T-helper 1 cell treated with Interleukin-12 subunit alpha and Interleukin-12 subunit beta and Interleukin-4 antibody, amounts not matched to agents 30 ng/mL and 1 ng/mL, for 36 hours (primary cell): ENCODE measurements at places on chromosomes 7 and 10. TPM values are rescaled to one million over a fixed set of nuclear protein-coding genes. Genes with fewer than 3 reads are reported as not detected.

Gene ADAM22
- total RNA-seq = 1.2 TPM in 2 replicates

Gene ADRA2A
- total RNA-seq = not detected in 2 replicates

Gene PPP1R9A
- not detected in 2 replicates for total RNA-seq

Gene SUGCT
- 0.54 TPM in 1 of 2 replicates, not detected in the other for total RNA-seq

Gene FBXL13
- total RNA-seq = 0.29 and 0.78 TPM in 2 replicates

Gene EGFR
- not detected in 2 replicates for total RNA-seq

Gene ATRNL1
- total RNA-seq = 0.22 and 0.29 TPM in 2 replicates

Gene FAM24B
- 11.8 and 14.2 TPM in 2 replicates for total RNA-seq

Gene MALRD1
- not detected in 2 replicates for total RNA-seq

Gene C10orf90
- not detected in 2 replicates for total RNA-seq

Gene FAM241B
- total RNA-seq = 9.9 and 10.0 TPM in 2 replicates

Gene KCNIP2
- 2.8 and 3.4 TPM in 2 replicates for total RNA-seq

Gene STAG3
- 33.0 and 38.3 TPM in 2 replicates for total RNA-seq

Gene NKX1-2
- not detected in 2 replicates for total RNA-seq

Gene ELN
- total RNA-seq = not detected in 2 replicates

Gene AGAP6
- 20.9 TPM in 2 replicates for total RNA-seq

Gene CCDC146
- total RNA-seq = 11.6 and 14.3 TPM in 2 replicates

Gene PKD2L1
- total RNA-seq = 0.20 and 0.24 TPM in 2 replicates

Gene ARHGEF35
- total RNA-seq = 2.9 and 3.6 TPM in 2 replicates

Gene ZDHHC4
- 26.6 and 28.1 TPM in 2 replicates for total RNA-seq

Gene CYP2C9
- total RNA-seq = not detected in 2 replicates

Gene NUDT13
- 0.42 and 0.68 TPM in 2 replicates for total RNA-seq

Gene FGFR2
- total RNA-seq = not detected in 2 replicates

Gene TDRD1
- total RNA-seq = 0.05 and 0.10 TPM in 2 replicates

Gene MBL2
- total RNA-seq = not detected in 2 replicates

Gene CPVL
- 0.27 and 0.86 TPM in 2 replicates for total RNA-seq

Gene TIMM23B
- 21.8 and 23.5 TPM in 2 replicates for total RNA-seq

Gene AGR2
- not detected in 2 replicates for total RNA-seq

Gene ABCB1
- total RNA-seq = 2.5 and 3.9 TPM in 2 replicates

Gene MACC1
- total RNA-seq = not detected in 2 replicates

Gene IL2RA
- total RNA-seq = 459 and 464 TPM in 2 replicates

Gene CALML3
- not detected in 2 replicates for total RNA-seq

Gene OR9A4
- not detected in 2 replicates for total RNA-seq

Gene ZNF37A
- 24.3 and 25.8 TPM in 2 replicates for total RNA-seq
